ENCODE measurements at places on chromosomes 13 and 19.

- DNase-seq, result no peak
These were observed 20.3 kb downstream of the CHST8 start for GRCh38 chr19:33641956-33642498.

GRCh38 chr19:1155352-1156304 lies 18.4 kb downstream of the SBNO2 start:
- DNase-seq, result no peak

- no peak for DNase-seq
These were observed 7.7 kb upstream of the NANOS3 start for GRCh38 chr19:13869281-13869680.

DNA sequence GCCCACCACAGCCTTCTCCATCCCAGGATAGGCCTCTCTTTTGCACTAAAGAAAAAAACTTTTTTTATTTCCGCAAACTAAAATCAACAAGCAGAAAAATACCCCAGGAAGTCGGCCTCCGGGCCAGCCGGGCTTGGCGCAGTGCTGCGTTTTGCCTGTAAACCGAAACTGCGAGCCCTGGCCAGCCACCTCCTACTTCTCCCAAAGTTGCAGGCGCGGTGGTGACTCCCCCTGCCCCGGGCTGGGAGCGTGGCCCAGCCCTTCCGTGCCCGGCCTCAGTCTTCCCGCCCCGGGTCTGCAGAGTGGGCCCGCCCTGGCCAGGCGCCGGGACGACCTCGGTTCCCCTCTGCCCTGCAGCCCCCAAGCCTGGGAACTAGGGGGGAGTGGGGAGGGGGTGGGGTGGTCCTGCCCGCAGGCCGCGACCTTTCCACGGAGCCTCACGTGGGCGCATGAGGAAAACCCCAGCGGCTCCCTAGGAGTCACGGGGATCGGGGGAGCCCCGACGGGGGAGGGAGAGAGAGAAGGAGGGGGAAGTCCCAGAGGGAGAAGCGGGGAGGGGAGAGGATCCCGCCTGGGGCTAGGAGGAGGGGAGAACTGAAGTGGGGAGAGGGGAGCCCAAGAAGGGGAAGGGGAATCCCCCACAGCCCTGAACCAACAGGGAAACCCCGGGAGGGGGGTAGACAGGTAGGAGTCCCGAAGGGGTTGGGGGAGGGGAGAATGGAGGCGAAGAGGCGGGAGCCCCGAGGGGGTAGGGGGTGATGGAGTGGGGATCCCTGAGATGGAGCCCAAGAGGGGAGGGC lies 3.0 kb downstream of the GADD45B start:
- DNase-seq, result no peak

DNA sequence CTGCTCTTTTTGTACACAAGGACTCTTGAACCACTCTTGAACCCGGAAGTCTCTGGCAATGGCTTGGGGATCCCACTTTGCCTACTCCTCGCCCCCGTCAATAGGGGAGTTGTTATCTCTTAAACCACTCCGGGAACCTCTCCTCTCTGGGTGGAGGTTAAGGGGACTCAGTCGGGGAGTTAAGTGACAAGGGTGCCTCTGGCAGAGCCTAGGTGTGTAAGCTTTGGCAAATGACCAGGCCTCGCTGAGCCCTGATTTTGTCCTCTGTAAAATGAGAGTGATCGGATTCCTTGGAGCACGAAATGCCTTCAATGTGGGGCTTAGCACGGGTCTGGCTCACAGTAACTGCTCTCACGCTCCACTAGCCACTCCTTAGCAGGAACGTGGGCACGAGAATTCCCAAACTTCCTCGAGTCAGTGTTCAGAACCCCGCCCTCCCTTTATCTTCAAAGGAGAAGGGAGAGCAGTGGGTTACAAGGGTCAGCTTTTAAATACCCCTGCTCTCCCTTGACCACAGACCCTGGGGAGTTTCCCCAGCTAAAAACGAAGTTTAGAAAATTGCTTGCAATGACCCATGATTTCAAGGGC lies 193.3 kb downstream of the KATNAL1 start:
- DNase-seq, result no peak

DNA sequence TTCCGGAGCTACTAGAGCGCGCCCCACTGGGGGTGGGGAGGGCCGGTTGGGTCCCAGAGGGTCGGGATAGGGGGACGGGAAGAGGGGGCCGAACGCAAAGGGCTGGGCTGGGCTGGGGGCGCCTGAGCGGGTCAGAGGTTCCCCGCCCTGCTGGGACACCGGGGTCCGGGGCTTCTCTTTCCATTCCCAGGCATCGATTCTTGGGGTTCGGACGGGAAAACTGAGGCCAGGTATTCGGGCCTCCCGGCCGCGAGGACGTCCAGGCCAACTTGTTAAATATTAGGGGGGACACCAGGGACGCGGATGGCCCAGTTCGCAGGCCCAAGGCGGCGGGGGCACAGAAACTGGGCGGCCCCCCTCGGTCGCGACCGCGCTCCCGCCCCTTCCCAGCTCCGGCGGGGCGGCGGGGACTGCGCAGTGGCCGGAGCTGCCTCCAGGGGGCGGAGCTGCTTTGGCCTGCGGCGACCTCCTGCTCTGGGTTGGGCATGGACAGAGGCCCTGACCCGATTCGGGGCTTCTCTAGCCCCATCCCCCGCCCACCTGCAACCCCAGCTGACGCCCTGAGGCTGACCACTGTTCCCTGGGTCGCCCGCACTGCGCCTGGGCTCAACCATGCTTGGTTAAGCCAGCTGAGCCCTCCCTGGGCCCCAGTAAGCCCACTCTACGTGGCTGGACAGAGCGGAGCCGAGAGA lies 1.2 kb upstream of the KLF16 start:
- DNase-seq, result peak; percentile 43

- peak; percentile 69 for DNase-seq
These were observed 36.1 kb downstream of the ACTN4 start for GRCh38 chr19:38683393-38684077.

- no peak for DNase-seq
These were observed 37.6 kb downstream of the PIN1 start for GRCh38 chr19:9872618-9873242.

DNA sequence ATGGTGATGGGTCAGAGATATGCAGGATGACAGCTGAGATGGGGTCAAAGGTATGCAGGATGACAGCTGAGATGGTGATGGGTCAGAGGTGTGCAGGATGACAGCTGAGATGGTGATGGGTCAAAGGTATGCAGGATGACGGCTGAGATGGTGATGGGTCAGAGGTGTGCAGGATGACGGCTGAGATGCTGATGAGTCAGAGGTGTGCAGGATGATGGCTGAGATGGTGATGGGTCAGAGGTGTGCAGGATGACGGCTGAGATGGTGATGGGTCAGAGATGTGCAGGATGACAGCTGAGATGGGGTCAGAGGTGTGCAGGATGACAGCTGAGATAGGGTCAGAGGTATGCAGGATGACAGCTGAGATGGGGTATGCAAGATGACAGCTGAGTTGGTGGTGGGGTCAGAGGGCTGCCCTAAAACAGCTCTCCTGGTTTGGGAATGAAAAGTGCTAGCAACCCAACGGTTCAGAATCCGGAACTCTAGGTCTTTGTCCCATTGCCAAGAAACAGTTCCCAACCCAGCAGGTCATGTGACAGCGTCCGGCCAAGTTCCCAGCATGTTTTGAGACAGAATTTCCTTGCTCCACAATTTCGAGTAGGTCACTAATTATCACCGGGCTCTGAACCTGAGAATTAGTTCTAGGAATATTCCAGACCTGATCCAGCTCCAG lies 3.2 kb downstream of the SELENOW start:
- DNase-seq, result no peak

GRCh38 chr13:37613236-37613635 lies 14.7 kb upstream of the POSTN start:
- DNase-seq, result no peak

GRCh38 chr13:39349391-39349960 lies 253.5 kb downstream of the LHFPL6 start:
- DNase-seq, result no peak

GRCh38 chr19:45354241-45354842 lies 13.8 kb downstream of the KLC3 start:
- DNase-seq, result no peak

Measured in NCI-H146 (cell line).